ENCODE measurements at places on chromosomes 1 and 21.

GRCh38 chr1:30727824-30728223 lies 4.4 kb upstream of the MATN1 start:
- no peak for DNase-seq

GRCh38 chr1:1040004-1040991 lies 20.4 kb downstream of the AGRN start:
- peak; percentile 49 for DNase-seq

- DNase-seq: no peak
Measured at GRCh38 chr1:240843798-240844197, 231.8 kb upstream of the GREM2 start.

DNA sequence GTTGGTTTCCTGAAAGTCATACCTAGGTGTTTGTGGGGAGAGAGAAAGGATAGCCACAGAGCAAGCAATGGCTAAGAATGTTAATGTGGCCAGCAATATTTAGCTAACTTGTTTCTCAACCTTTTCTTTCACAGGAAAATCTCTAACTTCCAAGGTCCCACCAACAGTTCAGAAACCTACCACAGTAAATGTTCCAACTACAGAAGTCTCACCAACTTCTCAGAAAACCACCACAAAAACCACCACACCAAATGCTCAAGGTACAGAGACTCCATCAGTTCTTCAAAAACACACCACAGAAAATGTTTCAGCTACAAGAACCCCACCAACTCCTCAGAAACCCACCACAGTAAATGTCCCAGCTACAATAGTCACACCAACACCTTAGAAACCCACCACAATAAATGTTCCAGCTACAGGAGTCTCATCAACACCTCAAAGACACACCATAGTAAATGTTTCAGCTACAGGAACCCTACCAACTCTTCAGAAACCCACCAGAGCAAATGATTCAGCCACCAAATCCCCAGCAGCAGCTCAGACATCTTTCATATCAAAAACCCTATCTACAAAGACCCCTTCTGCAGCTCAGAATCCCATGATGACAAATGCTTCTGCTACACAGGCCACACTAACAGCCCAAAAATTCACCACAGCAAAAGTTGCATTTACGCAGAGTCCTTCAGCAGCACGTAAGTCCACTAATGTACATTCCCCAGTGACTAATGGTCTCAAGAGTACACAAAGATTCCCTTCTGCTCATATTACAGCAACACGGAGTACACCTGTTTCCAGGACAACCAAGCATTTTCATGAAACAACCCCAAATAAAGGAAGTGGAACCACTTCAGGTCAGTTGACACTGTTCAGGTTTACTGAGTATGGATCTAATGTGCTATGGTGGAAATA lies 15.3 kb downstream of the CD55 start:
- no peak for DNase-seq

DNA sequence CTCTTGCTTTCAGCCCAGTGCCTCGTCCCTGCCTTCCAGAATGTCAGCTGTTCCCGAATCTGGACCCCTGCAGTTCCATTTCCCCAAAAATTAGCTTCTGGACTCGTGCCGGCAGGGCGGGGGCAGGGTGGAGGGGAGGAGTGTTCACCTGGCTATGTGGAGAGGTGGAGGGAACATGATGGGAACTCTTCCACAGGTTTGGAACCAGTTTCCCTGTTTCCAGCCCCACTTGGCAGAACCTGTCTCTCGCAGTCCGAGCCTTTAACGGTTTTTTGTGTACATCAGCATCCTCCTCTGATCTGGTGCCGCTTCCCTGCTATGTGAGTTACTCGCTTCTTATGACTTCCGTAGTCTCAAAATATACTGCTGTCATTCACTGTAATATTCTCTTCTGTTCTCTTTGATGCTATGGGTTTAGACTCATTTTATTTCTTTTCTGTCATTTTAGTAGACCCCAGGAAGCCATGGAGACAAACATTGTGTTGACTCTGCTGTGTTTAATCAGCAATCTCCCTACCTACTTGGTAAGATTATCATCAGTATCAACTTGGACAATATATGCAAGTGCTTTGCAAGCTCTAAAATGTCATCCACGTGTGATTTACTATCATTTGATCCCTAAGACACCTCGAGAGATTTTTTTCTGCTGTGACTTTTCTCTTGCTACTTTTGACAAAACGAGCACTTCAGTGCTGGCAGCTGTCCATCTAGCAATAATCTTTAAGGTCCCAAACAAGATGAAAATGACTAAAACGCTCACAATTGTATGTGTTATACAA lies 33.3 kb upstream of the HNRNPU start:
- DNase-seq: no peak

DNA sequence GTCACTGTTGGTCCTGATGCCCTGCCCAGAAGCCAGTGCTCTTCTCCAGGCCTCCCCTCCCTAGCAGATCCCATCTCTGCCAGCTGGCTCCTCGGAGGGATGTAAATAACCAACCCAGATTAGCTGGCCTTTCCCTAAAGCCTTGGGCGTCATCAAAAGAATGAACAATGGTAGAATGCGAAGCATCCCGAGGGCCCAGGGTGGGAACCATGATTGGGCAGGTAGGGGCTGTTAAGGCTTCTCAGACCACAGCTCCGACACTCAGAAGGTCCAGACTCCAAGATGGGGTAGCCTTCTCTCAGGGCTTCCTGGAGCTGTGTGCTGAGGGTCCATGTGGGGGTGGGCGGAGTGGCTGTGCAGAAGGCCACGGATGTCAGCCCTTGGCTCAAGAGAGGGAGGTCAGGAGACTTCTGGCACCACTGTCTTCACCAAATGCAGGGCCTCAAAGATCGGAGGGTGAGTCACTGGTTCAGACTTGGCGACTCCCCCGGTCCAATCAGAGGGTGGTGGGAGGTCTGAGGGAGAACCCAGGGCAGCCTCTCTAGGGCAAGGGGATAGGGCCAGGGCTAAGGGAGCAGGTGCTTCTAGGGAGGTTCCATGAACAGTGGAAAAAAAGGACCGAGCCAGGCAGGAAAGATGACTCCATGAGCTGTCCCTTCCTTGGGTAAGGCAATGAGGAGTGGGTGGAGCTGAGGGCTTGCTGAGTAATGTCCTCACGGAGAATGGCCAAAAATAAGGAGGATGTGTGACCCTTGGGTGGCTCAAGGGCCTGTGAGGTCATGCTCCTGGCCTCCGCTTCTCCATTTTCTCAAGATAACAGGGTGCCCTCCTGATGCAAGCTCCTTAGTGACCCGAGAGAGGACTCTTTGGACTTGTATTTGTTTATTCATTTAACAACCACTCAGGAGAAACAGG lies 58.4 kb upstream of the EPS8L3 start:
- peak; percentile 46 for DNase-seq

GRCh38 chr1:206435445-206435844 lies 34.8 kb upstream of the IKBKE start:
- DNase-seq: no peak

DNA sequence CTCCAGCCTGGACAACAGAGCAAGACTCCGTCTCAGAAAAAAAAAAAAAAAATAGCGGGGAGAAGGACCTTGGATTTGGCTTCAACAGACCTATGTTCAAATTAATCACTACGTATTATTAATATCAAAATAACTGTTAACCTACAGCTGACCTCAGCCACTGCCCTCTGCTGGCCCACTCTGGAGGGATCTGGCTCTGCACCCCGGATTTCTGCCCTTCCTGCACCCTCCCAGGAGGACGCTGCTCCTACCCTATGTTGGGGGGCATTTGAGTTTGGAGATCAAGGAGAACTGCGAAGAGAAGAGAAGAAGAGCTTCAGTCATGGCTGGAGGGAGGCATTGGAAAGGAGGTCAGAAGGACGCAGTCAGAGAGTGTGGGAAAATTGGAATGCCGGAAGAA lies 96.7 kb downstream of the PSMG1 start:
- no peak for DNase-seq

All from AG09319 (cell line).